ENCODE measurements at places on chromosomes 2 and 18. TPM values are rescaled to one million over a fixed set of nuclear protein-coding genes. Genes with fewer than 3 reads are reported as not detected.

The TRIP12 gene
- total RNA-seq, result 84.1 TPM

The IL1F10 gene
- not detected for total RNA-seq

The DTNA gene
- total RNA-seq, result 15.2 TPM

The BCL11A gene
- total RNA-seq, result 4.4 TPM

The HSBP1L1 gene
- 44.7 TPM for total RNA-seq

The PTPRM gene
- 63.2 TPM for total RNA-seq

The IGFBP2 gene
- total RNA-seq, result 423 TPM

GRCh38 chr2:30862054-30862651 lies 54.9 kb upstream of the CAPN13 start:
- peak; percentile 10 for DNase-seq

- no peak for DNase-seq
These were observed 188.0 kb downstream of the CDH7 start for GRCh38 chr18:65938592-65939372.

- no peak for DNase-seq
These were observed 96.8 kb downstream of the POLE4 start for GRCh38 chr2:75055142-75055819.

GRCh38 chr2:56100791-56101312 lies 82.9 kb upstream of the CCDC85A start:
- no peak for DNase-seq

DNA sequence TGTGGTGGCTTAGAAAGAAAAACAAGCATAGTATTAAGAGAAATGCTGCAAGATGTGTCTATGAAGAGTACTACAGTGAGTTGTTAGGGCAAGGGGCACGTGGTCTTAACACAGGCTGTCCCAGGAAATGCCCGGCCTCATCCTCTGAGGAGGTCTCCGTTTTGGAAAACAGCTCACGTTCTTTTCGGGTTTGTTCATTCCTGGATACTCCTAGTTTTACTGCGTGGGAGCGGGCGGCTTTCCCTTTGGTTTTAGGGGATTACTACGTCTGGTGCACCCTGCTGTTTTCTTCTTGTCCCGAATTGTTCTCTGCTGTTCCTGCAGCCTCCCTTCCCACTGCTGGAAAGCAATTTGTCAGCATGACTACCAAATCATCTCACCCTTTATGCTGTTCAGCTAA lies 55.5 kb upstream of the RAB6D start:
- no peak for DNase-seq

DNA sequence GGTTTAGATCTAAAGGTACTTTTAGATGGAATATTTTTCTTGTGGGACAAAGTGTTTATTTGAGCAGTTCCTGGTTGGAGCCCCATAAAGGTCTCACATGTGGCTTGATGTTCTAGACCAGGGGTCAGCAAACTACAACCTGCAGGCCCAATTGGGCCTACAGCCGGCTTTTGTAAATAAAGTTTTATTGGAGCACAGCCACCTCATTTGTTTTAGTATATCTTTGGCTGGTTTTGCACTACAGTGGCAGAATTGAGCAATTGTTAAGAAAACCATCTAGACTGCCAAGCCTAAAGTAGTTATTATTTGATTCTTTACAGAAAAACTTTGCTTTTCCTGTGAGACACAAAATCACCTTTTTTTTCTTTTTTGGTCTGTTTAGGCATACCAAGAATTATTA lies 41.6 kb downstream of the NDC80 start:
- DNase-seq, result no peak

- no peak for DNase-seq
These were observed 42.8 kb downstream of the EEF1B2 start for GRCh38 chr2:206202446-206202845.

- no peak for DNase-seq
These were observed 2.1 kb upstream of the KCNJ3 start for GRCh38 chr2:154696369-154696768.

DNA sequence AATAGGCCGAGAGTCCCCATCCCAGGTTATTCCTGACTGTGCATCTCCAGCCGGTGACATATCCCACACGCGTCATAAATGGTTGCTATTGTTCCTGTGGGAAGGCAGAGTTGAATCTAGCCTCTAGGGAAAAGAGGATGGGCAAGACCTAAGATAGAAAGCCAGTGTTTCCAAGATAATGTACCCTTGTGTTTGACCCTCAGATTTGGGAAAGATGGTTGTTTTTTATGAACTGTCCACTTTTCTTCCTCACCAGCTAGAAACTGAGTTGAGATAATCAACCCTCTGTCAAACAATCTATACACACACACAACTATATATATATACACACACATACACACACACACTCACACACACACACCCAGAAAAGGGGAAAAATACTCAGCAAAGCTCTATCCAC lies 131.0 kb downstream of the PRKCE start:
- no peak for DNase-seq

- no peak for DNase-seq
These were observed 49.7 kb downstream of the RRM2 start for GRCh38 chr2:10172033-10172871.

GRCh38 chr2:128805918-128806317 lies 487.2 kb upstream of the HS6ST1 start:
- no peak for DNase-seq

DNA sequence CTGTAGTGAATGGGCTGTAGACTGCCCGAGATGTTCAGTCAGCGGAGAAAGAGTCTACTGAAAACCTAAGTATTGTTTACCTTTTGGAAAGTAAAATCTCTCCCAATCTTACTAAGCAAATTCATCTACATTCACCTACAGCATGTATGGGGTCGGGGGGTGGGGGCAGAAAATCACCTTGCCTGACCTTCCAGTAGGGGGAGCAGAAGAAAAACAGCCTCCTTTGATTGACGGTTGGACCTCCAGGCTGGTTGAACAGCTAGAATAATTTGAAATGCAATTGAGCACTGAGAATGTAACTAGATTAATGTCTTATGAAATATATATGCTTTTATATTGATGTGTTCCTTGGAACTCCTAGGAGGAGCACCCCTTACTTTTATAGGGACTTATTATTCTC lies 10.0 kb downstream of the LRATD1 start:
- no peak for DNase-seq

DNA sequence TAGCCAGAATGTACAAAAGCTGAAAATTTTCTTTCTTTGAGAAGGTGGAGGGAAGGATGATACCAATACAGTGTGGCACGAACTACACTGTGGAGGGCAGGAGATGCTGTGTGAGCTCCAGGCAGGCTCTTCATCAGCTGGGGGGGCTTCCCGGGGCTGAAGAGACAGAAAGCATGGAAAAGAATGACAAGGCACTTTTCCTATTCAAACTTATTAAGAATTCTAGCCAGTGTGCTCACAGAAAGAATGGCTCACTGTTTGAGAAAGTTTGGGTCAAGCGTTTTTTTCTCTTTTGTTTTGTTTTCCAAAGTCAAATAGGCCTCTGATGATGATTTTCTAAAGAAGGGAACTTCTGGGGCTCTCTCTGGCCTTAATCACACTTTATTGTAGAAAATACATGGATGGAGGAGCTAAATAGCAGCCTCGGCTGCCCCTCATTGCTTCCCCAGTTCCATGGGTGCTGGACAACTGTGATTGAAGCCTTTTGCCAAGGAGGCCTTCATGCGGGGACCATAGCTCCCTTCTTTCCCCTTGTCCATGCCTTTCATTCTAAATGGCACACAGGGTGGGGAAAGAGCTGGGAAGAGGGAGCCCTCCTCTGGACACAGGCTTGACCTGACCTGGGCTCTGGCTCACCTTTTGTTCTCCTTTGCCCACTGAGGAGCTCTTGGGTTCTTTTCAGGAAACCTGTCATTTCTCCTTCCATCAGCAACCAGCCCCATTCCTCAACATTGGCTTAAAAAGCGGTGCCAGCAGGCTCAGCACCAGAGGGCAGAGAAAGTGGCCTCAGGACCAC lies 130.6 kb downstream of the TDRD15 start:
- DNase-seq, result no peak

DNA sequence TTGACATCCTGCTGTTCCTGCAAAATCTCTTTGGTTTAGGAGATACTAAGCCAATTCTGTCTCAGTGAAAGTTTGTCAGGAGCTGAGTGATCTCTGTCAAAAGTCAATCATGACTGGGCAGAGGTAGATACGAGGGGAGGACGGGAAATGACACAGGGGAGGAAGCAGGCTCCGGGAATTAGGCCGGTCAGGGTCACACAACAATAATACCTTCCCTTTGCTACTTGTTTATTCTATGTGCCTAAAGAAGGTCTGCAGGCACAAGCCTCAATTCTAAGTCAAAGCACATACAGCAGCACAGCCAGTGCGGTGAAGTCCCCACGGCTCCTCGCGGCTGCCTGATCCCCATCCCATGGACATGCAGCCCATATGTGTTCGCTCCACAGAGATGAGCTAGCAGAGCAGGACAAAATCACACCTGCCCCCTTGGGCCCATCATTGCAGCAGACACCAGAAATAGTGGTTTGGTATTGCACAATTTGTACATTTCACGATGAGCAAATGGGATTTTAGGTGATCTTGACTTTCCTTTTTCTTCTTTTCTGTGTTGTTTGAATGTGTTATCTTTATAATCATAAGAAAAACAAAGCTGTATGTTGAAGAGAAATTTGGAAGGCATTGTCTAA lies 141.4 kb downstream of the VAPA start:
- DNase-seq, result no peak

GRCh38 chr2:66679442-66679841 lies 244.5 kb downstream of the MEIS1 start:
- DNase-seq, result no peak

DNA sequence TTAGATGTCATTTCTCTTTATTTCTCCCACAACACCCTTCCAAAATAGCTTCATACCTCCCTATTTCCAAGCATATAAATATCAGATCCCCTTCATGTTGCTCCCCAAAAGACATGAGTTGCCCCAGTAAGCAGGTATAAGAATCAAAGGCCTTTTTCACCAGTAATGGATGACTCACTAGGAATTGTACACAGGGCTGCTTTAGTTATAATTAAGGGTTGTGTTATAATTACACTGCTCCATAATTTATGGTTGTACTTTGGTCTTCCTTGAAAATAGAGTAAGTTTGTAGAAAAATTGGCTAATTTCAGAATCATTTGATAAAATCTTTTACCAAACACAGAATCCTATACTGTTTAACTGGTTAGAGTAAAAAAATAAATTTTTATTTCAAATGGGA lies 8.8 kb upstream of the AQP4 start:
- no peak for DNase-seq

GRCh38 chr2:181121996-181122395 lies 141.6 kb downstream of the UBE2E3 start:
- DNase-seq, result no peak

DNA sequence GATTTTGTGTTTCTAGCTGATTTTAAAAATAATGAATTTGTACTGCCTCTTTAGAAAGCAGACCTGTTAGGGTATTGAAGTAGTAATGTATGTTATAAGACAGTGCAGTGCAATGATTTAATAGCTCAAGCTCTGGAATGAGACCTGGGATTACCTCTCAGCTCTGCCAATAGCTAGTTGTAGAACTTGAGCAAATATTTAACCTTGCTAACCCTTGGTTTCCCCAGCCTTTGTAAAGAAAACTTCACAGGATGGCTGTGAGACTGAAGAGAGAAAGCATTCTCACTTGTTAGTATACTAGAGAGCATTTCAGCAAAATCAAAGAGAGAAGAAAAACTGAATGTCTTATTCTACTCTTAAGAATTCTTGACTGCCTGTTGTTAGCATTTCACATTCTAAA lies 293.9 kb downstream of the KIAA1328 start:
- no peak for DNase-seq

- peak; percentile 93 for DNase-seq
These were observed 124.6 kb downstream of the LRATD1 start for GRCh38 chr2:14756981-14757657.

Data from epithelial cell of proximal tubule (primary cell).